Frontal cortex (tissue), 4 donors: ENCODE measurements at places on chromosomes 13 and 19. TPM values are rescaled to one million over a fixed set of nuclear protein-coding genes. Genes with fewer than 3 reads are reported as not detected.

GRCh38 chr13:24249624-24250023 lies 59.8 kb upstream of the C1QTNF9 start:
- DNase-seq = no peak

- no peak for DNase-seq
Measured at GRCh38 chr13:40452038-40452666, 214.3 kb downstream of the FOXO1 start.

- DNase-seq = no peak
Measured at GRCh38 chr19:50003254-50003788, 21.9 kb downstream of the VRK3 start.

GRCh38 chr13:21011378-21011777 lies 50.0 kb downstream of the LATS2 start:
- DNase-seq = no peak

GRCh38 chr19:37997911-37998344 lies 90.9 kb downstream of the SIPA1L3 start:
- DNase-seq = no peak

GRCh38 chr13:109792416-109793059 lies 6.2 kb upstream of the IRS2 start:
- DNase-seq = no peak

GRCh38 chr19:30425885-30426838 lies 54.0 kb downstream of the ZNF536 start:
- no peak for DNase-seq

DNA sequence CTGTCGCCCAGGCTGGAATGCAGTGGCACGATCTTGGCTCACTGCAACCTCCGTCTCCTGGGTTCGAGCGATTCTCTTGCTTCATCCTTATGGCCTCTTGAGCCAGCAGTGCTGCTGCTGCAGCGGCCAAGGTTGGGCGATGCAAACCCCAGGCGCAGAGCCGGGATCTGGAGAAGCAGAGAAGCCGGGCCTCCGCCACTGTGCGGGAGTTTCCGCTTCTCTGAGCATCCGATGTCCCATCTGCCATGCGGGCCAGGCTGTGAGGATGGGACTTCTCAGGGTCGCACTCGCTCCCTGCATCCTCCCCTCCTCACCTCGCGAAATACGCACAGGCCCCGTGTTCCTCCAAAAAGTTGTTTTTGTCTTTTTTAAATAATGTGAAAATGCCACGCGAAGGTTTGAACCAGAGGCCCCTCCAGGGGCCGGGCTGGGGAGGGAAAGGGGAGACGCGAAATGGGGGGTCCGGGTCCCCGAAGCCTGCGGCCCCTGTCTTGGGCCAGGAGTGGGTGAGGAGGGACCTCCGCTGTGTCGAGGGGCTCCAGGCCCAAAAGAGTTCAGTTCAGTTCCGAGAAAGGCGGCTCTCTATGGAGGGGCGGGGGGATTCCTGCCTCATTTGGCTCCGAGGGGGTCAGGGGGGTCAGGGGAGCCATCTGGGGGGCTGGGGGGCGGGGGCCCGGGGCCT lies 15.9 kb downstream of the CYTH2 start:
- DNase-seq = no peak

DNA sequence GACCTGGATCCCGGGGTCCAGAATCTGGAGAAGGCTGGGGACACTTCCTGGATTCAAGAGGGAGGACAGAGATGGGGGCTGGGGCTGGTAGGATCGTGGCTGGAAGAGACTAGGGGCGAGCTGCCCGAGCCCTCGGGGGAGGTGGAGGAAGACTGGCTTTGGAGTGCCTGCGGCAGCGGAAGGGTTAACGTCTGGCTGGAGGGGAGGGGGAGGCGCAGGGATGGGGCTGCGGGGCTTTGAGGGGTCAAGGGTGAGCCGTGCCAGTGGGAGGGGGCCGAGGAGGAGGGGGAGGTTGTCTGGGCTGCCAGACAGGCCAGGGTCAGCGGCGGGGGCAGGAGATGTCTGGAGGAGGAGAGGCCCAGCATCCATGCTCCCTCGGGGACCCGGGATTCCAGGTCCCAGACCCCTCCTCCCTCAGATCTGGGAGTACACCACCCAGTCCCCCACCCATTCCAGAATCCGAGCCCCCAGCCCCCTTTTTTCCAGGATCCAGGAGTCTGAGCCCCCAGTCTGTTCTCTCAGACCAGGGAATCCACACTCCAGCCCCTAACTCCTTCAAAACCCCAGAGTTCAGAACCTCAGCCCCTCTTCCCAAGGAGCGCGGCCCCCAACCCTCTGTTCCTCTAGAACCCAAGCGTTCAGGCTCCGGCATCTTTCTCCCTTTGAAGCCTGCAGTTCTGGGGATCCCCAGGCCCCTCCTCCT lies 3.2 kb upstream of the SPACA6 start:
- no peak for DNase-seq

DNA sequence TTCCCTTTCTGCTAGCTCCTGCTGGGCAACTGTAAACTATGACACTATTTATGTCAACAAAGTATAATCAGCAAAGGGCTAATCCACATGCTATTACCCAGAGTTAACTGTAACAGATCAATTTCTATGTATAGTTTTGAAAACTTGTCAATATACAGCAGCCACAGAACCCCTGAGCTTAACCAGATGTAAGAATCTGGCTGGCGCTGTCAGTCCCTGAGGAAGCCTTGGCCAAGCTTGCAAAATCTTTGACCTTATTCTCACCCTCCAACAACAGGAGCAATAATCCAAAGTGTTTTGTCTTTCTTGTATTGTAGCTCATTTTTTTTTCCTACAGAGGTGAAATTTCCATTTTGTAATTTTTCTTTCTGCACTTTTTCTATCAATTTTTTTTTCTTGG lies 1230.1 kb upstream of the SLC10A2 start:
- no peak for DNase-seq

- DNase-seq = no peak
Measured at GRCh38 chr13:24864579-24864978, 100.6 kb downstream of the RNF17 start.

- DNase-seq = no peak
Measured at GRCh38 chr13:90105276-90105675, 1242.2 kb upstream of the MIR17HG start.

DNA sequence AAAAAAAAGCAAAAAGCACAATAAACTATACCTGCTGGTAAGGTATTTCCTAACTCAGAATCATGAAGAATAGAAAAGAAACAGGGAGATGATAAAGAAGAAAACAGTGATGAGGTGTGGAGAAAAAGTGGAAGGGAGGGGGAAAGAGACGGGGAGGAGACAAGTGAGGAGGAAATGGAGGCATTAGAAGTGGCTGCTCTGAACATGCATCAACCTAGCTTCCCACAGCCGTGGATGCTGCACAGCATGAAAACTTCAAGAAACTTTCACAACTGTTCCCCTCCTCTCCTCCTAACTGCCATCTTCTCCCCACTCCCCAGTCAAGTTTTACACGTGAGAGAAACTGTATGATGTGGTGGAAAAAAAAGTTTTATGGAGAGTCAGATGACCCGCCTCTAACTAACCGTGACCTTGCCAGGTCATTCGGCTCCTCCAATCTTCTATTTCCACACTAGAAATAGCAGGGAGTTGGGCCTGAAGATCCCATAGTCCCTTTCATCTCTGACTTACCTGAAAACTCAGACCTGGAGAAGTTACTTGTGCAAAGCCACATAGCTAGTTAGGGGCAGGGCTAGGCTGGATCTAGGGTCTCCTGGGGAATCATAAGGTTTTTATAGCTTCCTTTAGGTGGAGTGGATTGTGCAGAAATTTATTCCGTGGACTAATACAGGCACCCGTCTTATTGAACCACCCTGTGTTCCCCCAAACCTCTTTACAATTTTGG lies 461.9 kb downstream of the KLF5 start:
- no peak for DNase-seq

- no peak for DNase-seq
Measured at GRCh38 chr13:70125693-70126092, 17.4 kb upstream of the KLHL1 start.

DNA sequence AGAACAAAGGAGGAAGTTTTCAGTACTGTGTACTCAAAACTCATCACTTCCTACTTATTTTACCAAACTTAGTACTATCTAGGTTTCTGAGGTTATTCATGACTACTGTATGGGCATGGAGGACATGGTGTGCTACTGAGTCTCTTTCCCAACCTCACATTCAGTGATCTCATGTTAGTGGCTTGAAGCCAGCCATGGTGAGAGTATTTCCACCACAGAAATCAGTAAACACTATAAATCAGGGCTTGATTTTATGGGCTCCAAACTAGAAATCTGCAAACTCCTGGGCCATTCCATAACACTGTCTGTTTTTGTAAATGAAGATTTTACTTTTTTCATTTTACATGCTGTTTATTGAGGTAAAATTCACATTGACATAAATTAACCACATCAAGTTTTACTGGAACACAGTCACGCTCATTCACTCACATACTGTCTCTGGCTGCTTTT lies 19.7 kb downstream of the MED26 start:
- DNase-seq = no peak

- DNase-seq = peak; percentile 21
Measured at GRCh38 chr13:35720690-35721554, 244.4 kb upstream of the MAB21L1 start.

- no peak for DNase-seq
Measured at GRCh38 chr19:9531933-9532332, 6.5 kb downstream of the ZNF426 start.

DNA sequence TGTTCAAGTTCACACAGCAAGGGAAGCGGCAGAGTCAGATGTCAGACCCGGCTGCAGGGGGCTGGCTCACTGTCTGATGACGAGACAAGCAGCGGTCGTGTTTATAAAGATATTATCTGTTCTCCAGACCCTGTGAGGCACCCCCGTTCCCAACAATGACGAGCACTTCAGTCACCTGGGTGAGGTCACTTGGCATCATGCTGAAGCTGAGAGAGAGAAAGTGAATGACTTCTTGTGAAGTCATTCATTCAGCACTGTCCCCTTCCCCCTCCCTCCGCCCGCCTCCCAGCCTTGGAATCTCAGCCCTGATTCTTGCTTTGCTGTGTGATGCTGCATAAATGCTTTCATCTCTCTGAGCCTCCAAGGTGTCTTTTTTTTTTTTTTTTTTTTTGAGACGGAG lies 4.9 kb upstream of the LYPD3 start:
- DNase-seq = no peak

DNA sequence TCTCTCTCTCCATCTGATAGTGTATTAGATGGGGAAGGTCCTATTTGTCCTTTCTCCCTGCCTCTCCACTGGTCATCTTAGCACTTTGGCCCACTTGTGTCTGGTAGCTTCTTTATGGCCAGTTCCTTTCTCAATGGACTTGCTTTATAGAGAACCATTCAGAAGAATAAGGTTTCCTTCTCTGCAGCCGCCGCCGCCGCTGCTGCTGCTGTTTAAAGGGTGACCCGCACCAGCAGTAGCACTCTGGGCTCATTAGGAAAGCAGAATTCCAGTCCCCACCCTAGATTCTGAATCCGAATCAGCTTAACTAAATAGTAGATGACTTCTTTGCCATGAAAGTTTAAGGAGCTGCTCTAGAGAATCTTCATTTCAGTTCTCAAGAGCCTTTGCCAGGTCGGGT lies 490.2 kb downstream of the FOXO1 start:
- no peak for DNase-seq

DNA sequence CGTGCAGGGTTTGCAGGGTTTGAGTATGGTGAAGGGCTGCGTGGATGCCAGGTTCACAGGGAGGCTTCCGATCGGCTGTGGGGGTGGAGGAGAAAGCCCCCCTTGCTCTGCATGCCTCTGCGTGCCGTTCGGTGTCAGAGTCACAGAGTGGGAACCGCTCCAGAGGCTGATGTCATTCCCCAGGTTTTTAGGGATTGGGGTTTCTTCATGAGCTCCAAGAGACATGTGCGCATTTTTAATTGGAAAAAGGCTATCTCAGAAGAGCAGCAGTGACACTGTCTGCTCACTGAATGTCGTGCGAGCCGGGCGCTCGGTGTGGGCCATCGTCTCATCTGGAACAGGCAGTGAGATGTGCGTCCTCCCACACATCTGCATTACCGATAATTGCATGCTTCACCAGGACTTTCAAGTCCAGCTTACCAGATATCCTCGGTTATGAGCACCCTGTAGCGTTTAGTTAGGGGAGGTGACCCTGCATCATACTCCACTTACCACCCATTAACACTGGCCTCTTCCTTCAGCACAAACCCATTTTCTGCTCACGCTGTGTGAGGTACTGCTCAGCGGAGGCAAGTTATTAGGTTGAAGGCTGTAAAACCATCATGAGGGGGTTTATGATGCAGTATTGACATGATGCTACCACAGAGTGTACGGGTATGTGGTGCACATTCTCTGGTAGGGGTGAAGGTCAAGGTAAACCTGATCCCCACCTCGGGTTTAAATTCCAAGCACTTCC lies 1.7 kb downstream of the MCF2L start:
- no peak for DNase-seq

DNA sequence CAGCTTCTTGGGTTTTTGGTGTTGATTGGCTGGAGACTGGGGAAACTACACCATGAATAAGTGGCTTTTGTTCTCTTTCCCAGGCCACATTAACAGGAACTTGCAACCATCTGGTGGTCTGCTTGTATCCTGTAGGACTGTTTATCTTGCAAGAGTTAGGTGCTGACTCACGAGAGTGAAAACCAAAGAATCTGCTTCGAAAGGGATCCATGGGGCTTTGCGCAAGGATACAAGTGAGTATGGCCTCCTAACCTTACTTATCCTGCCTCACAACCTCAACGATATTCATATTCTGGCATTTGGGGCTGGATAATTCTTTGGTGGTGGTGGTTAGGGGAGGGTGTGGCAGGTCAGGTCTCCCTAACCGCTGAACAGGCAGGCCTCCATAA lies 4.7 kb upstream of the SIGLECL1 start:
- DNase-seq = no peak

DNA sequence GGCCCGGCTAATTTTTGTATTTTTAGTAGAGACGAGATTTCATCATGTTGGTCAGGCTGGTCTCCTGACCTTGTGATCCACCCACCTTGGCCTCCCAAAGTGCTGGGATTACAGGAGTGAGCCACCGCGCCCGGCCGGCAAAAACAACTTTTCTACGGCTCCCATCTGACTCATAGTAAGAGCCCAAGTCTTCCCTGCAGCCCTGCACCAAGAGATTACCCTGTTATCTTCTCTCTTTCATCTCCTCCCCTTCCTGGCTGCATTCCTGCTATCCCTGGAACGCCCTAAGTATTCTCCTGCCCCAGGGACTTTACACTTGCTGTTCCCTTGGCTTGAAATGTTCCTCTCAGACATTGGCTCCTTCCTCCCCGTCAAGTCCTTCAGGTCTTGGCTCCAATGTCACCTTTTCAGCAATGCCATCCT lies 6.6 kb downstream of the AP2S1 start:
- no peak for DNase-seq

Gene CTXN1
- 9.4 TPM for total RNA-seq

Gene PLD3
- total RNA-seq = 112 TPM

Gene MED4
- 37.9 TPM for total RNA-seq

Gene PRODH2
- total RNA-seq = not detected

Gene CD33
- 0.41 TPM for total RNA-seq

Gene POGLUT2
- 9.8 TPM for total RNA-seq

Gene PEX11G
- total RNA-seq = 1.2 TPM

Gene ZNF560
- 0.41 TPM for total RNA-seq

Gene TPTE2
- total RNA-seq = 0.41 TPM

Gene MIR17HG
- total RNA-seq = 42.8 TPM

Gene CGB3
- total RNA-seq = not detected
